ENCODE measurements at places on chromosomes 1 and 21. TPM values are rescaled to one million over a fixed set of nuclear protein-coding genes. Genes with fewer than 3 reads are reported as not detected.
A peak's percentile ranks its signal among the peaks of the same experiment; 100 is the strongest.

HOOK1 gene
- total RNA-seq, result 19.7 TPM

PGLYRP3 gene
- total RNA-seq, result not detected

OR2T11 gene
- total RNA-seq, result not detected

ACTA1 gene
- not detected for total RNA-seq

FH gene
- 71.0 TPM for total RNA-seq

DNA sequence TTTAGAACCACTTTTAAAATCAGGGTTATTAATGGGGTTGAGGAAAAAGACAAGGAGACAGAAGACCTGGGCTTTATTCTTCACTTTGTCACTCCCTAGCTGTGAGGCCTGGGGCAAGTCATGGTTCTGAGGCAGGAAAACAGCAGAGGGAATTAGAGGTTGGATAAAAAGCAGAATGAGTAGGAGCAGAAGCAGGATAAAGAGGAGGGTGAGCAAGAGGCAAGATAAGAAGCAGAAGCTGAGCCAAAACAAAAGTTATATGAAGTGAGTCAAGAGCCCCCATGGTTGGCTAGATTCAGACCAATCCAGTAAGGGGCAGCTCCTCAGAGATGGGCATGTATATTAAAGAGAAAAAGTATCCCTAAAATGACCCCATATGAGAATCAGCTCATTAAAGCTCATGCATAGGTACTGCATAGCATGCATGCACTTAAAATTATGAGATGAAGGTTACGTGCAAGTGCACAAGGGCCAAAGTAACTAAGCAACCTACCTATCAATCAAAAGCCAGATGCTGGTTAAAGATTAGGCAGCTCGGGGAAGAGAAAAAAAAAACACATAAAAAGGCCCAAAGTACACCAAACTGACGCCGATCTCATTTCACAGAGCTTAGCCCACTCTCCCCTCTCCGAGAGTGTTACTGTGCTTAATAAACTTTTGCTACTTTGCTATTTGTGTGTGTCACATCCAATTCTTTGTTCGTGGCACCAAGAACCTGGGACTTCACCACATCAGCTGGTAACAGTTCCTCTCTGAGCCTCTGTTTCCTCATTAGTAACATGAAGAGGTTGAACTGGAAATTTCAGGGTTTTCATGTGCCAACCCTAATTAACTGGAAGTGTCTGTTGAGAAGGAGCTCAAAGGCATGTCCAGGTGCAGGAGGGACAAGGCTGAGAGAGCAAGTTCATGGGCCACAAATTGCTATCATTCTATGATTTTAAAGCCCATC lies 2.2 kb downstream of the AVPR1B start:
- DNase-seq, result no peak

DNA sequence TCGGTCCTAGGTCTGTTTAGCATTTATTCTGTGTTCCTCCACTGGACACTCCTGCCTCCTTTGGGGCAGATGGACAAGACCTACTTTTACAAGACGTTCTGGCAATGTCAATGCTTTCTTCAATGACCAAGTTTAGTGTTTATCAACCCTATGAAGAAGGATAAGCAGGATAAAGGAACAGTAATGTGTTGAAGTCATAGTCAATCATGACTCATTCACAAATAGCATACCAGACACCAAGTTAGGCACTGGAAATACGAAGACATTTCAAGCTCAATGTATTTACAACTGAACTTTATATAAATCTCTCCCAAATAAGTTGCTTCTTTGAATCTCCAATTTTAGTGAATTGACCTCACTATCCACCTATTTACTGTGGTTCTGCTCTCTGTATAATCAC lies 4.8 kb upstream of the SLC35D1 start:
- no peak for DNase-seq

DNA sequence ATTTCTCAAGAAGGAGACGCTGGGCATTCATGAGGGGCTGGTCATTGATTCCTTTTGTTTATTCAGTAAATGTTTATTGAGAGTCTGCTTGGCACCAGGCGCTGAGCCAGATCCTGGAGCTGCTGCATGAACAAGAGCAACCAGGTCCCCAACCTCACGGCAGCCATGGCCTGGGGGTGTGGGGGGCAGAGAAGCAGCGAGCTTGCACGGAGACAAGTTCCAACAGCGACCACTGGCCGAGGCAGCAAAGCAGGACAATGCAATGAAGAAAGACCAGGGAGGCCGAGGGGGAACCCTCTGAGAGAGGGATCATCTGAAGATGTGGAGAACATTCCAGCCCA lies 7.5 kb downstream of the KCNAB2 start:
- DNase-seq, result no peak

- DNase-seq, result no peak
These were observed 67.1 kb downstream of the CD58 start for GRCh38 chr1:116503546-116504307.

- no peak for DNase-seq
These were observed 215.0 kb downstream of the FMN2 start for GRCh38 chr1:240306673-240307072.

DNA sequence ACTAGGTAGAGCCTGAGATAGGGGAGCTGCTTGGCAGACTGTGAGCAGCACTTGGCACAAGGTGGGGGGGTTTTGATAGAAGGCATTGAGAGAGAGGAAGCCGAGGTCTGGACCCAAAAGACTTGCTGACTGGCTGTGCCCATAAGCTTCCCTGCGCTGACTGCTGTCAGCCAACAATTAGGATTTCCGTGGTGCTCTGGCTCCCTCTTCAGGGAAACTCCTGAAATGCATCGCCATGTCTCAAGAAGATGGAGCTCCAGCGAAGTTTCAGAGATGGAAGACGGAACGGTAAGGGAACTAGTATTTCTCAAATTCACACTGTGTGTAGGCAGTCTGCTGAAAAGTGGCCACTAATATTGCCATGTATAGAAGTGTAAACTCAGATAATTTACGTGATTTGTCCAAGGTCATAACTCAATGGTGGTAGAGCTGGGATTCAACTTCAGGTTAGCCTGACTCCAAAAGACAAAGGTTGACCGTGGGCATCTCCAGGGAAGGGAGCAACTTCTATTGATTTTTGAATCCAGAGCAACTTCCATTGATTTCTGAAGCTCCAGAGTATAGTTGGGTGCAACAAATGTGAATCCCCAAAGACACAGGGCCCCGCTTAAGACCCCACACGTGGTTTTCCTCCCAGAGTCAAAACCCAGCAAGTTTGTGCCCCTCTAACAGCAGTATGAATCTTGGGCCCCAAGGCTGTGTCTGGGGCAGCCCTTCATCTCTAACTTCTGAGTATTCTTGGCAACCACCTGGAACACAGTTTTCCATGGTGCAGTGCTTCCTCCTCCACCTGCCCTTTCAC lies 44.5 kb upstream of the CRNN start:
- DNase-seq, result peak; percentile 84

GRCh38 chr1:205353191-205353590 lies 3.5 kb downstream of the KLHDC8A start:
- no peak for DNase-seq

DNA sequence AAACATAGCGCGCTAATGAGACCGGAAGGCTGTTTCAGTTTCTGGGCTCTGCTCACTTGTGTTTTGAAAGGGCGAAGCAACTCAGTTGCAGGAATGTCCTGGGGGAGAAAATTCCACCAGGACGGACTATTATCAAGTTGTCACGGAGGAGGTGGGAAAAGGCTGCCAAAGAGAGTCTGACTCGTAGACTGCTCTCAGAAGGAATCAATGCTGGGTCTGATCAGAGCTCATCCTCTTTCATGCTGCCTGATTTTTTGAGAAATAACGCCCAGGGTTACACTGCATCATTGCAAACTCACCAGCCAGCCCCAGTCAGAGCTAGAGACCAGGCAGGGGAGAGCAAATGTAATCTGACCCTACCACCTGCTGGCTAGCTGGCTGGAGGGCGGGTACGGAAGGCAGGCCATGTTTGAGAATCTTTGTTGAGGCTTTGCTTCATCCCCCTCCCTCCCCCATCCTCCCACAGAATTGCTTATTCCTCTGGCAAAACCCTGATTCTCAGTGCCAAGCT lies 36.4 kb upstream of the BCL9 start:
- peak; percentile 69 for DNase-seq

DNA sequence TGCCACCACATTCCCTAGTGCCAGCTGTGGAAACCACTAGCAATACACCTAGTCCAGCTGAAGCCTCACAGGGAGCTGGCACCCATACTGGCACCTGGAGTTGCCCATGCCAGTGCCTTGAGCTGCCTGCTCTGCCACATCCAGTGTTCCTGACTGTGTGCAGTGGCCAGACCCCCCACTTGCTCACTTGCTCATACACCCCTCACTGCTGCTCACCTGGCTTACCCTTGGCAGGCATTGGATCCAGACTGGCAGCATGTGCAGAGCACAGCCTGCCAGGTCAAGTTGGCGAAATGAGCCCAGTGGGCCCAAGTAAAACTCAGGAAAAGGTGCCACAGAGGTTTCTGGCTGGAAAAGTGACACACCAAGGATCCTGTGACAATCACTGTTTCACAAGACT lies 1618.6 kb upstream of the PRMT6 start:
- no peak for DNase-seq

- DNase-seq, result no peak
These were observed 1.2 kb downstream of the PTTG1IP start for GRCh38 chr21:44872323-44872648.

- peak; percentile 82 for DNase-seq
These were observed 7.3 kb upstream of the CTRC start for GRCh38 chr1:15430787-15431570.

- DNase-seq, result no peak
These were observed 224.4 kb upstream of the COA6 start for GRCh38 chr1:234148816-234149215.

- no peak for DNase-seq
These were observed 8.0 kb upstream of the RAP1GAP start for GRCh38 chr1:21677168-21677567.

- DNase-seq, result no peak
These were observed 54.2 kb downstream of the IFI44 start for GRCh38 chr1:78703806-78704205.

All from stomach (tissue), 19 donors.